ENCODE measurements at places on chromosomes 16 and 17.

DNA sequence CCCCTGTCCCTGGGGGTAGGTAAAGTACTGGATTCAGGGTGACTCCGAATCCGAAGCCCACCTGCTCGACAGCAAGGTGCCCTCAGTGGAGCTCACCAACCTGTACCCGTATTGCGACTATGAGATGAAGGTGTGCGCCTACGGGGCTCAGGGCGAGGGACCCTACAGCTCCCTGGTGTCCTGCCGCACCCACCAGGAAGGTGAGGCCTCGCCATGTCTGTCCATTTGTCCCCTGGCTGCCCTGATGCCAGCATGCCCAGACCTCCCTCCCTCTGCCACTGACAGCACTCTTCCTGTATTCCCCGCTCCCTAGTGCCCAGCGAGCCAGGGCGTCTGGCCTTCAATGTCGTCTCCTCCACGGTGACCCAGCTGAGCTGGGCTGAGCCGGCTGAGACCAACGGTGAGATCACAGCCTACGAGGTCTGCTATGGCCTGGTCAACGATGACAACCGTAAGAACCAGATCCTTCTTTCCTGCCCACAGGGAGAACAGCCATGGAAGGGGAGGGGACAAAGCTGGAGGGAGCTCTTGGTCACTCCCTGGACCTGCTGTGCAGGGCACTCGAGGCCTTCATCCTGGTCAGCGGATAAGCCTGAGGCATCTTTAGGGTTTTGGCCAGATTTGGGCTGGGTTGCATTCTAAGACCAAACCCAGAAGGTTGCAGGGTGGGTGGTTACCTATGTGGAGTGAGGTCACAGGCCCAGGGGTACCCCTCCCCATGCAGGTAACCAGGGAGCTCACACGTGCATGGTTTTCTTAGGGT, 14.2 kb downstream of the GALK1 start:
- no peak for DNase-seq

DNA sequence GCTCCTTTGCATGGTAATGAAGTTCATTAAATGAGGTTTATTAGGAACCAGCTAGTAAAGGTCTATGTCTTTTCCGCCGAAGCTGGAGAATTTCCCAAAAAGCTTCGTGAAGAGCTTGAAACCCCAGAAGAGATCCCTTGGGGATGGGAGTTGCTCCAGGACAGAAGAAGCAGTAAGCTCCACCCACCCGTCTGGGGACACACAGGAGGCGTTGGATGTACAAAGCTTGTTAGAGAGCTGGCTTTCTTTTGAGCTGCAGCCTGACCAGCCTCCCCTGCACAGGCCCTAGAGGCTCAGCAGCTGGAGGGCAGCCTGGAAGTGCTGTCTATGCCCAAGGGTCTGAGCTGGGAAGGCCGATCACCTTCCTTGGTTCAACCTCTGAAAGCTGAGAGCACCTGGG, 147.4 kb upstream of the SDK2 start:
- DNase-seq: no peak

GRCh38 chr16:27287051-27287811, 18.7 kb upstream of the NSMCE1 start:
- DNase-seq: no peak

DNA sequence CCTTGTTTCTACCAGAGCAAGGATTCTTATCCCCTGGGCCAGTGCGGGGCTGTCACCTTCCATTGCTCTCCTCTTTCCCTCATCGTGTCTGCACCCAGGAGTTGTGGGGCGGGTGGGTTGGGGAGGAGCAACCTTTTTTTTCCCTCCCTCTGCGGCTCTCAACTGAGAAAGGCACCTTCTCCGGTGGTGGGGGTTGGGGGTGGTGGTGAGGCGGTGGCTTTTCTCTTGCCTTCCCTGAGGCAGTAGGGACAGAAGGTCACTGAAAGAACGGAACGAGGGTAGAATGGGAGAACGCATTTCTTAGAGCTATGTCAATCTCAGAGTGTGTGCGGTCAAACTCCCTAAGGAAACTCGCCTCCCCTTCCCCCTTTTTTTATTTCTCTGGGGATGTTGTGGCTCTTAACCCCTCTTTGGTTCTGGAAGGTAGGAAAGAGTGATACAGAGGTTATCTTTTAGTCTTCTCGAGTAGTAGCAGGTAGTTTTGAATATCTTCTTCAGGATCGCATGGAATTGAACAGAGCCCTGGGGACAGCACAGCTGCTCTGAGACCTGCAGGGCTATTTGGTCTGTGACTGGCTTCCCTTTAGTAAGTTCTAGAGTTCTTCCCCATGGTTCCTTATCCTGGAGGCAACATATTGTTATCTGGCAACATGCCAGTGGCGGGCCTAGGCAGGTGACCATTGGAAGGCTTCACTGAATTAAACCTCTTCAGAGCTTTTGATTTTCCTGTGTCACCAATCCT, 994 bp downstream of the CLTC start:
- peak; percentile 16 for DNase-seq

DNA sequence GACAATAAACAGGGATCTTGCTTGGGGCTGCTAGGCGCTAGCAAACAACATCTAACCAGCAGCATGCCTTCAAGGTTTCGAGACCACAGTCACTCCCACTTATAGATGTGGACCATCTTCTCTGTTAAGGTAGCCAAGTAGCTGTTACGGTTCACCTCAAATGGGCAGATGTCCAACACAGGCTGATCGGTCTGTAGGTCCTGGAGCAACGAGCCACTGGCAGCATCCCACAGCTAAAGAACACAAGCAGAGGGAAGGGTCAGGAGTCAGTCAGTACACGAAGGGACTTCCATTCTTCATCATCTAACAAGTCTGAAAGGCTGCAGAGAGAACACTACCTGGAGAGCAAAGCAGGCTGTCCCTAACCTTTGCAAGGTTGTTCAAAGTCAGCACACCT, 16.9 kb upstream of the GLG1 start:
- DNase-seq: no peak

GRCh38 chr17:17728550-17729251, 47.4 kb downstream of the RAI1 start:
- DNase-seq: no peak

DNA sequence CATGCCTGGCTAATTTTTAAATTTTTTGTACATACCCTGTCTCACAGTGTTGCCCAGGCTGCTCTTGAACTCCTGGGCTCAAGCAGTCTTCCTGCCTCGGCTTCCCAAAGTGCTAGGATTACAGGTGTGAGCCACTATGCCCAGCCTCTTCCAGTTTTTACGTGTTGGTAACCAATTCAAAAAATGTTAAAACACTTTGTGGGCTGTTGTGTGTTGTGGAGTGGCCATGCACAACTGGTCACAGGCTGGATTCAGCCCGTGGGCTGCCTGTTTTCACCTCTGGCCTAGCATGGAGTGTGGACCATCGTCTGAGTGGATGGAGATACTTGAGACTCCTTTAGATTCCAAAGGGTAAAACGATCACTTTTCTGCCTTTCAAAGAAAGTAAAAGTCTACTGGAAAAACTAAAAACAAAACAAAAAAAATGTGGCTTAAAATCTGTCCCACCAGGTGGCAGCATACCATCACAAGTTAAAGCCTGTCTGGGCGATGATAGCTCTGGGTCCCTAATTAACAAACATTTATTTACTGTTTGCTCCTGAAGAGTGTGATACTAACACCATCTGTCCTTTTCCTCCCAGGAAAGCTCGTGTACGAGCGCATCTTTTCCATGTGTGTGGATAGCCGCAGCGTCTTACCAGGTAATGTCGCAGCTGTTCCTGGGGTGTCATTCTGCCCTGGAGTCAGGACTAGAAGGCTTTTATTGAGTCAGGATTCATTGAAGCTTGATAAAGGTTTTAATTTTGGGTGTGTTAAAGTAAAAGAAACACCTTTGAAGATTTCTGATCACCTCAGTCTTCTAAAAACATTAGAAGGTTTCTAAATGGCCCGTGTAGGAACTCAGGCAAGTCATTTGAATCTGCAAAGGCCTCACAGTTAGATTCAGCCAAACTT, 45.8 kb downstream of the VPS35L start:
- DNase-seq: no peak

- DNase-seq: peak; percentile 83
Measured at GRCh38 chr16:31700530-31701388, 172.8 kb upstream of the ZNF267 start.

- peak; percentile 39 for DNase-seq
Measured at GRCh38 chr17:67246653-67247415, 1.8 kb upstream of the HELZ start.

DNA sequence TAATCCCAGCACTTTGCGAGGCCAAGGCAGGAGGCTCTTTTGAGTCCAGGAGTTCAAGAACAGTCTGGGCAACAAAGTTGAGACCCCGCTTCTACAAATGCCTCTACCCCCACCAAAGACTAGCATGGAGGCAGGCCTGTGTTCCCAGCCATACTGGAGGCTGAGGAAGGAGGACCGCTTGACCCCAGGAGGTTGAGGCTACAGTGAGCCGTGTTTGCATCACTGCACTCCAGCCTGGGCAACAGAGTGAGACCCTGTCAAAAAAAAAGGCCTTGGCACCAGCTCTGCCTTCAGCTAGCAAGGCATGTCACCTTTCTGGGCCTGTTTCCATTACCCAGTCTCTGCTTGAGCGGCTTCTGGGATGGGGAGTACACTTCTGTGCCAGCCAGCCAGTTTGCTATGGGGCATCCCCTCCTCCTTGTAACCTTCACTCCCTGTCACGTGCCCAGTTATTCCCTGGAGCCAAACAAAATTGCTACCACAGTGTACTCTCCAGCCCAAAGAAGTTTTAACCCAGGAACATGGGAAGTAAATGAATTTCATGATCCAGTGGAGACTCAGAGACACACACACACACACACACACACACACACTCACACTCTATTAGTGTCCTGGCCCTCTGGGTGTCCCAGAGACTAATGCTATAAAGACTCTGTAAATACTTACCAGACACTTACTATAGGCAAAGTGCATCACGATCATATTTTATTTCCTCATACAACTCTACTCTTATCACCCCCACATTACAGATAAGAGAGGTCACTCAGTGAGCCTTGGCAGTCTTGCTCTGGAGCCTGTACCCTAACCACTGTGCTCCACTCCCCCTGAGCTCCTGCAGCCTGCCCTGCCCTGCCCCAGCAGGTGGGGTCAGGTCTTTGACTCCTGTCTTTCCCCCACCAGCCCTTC, 2.5 kb downstream of the CISD3 start:
- DNase-seq: no peak

DNA sequence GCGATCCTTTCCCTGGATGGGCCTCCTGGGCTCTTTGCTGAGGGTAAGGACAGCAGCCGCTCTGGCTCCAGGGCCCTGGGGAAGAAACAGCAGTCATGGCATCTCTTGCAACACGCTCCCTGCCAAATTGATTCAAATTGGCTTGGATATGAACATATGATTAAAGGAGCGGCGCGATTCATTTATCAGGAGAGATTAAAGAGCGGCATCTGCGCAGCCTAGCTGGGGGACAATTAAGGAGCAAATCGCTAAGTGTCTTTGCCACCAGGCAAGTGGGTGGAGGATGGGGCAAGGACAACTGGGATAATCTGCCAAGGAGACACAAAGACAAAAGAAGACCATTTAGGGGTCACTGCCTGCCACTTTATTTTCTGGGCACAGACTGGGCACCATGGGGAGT, 27.8 kb downstream of the PIPOX start:
- no peak for DNase-seq

DNA sequence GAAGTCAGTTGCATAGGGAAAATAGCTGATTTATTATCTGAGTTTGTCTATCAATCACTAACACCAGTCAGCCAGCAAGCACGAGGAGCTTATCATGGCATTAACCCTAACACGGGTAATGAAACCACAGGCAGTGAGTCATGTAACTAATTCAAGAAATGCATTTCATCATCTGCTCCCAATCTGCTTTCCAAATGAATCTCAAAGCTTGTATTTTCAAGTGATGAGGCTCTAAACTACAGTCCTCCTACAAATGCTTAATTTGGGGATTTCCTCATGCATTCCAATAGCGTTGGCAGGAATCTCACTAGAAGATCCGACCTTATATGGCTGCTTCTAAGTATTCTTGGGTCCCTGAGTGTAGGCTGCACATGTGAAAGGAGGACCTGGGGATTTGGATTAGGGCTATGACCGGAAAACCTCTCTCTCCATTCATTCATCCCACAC, 118.4 kb upstream of the HSBP1 start:
- no peak for DNase-seq

GRCh38 chr17:57682701-57683100, 62.4 kb downstream of the CCDC182 start:
- DNase-seq: no peak

- no peak for DNase-seq
Measured at GRCh38 chr17:60630352-60630751, 30.4 kb downstream of the PPM1D start.

DNA sequence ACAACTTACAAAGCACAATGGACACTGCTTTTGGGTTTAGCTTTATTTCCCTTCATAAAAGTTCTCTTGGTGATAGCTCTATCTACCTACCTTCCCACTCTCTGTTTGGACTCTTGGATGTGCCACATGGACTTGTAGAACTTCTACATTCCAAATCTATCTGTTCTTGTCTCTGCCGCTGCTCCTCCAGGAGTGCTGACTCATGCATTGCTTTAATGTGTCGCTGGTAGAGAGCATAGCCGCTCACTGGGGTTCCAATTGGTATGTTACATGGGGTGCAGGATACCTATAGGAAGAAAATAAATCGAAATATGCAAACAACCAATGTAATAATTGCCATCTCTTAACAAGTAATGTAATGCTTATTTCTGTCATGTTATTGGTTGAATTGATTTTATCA, 92.1 kb downstream of the TTC19 start:
- DNase-seq: no peak

GRCh38 chr16:4947722-4948503, 10.2 kb upstream of the SEC14L5 start:
- DNase-seq: no peak

DNA sequence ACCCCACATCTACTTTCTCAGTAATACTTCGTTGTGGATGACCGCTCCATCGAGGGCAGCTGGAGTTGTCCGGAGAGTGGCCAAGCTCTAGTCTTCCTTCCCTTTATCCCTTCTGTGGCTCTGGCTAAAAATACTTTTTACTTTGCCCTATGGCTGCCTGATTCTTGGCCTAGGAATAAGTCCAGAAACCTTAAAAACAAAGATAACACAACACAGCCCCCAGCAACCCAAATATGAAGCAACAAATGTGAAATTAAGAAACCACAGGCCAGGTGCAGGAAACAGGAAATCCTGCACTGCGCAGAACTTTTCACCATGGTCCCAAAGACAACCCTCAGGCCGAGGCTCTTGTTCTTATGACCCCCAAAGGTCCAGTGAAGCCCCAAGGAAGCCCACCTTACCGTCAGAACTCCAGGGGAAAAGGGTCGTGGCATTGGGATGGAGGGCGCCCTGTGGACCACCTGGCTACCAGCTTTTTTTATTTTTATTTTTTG, 26.0 kb downstream of the TK2 start:
- peak; percentile 30 for DNase-seq

GRCh38 chr17:28926786-28927185, 23.9 kb upstream of the DHRS13 start:
- DNase-seq: no peak

- DNase-seq: no peak
Measured at GRCh38 chr17:27491713-27492190, 35.5 kb downstream of the KSR1 start.
